ENCODE measurements at places on chromosomes 16 and 17. TPM values are rescaled to one million over a fixed set of nuclear protein-coding genes. Genes with fewer than 3 reads are reported as not detected.
A peak's percentile ranks its signal among the peaks of the same experiment; 100 is the strongest.

GRCh38 chr17:3738562-3739295 is 15.0 kb downstream of the HASPIN start:
- H3K4me3 ChIP-seq, result no peak overlapping the region
- H3K4me1 ChIP-seq, result no peaks in the 10 kb centered on the region
- H3K27ac ChIP-seq, result no peak overlapping the region
- no peaks in the 10 kb centered on the region for H3K27me3 ChIP-seq

- no peaks in the 10 kb centered on the region for H3K4me1 ChIP-seq
- no peak overlapping the region for H3K4me3 ChIP-seq
- no peaks in the 10 kb centered on the region for H3K27me3 ChIP-seq
- H3K36me3 ChIP-seq, result no peaks in the 10 kb centered on the region
Measured at GRCh38 chr17:65797101-65797500, 235.7 kb upstream of the AXIN2 start.

- no peak for DNase-seq
- H3K36me3 ChIP-seq, result no peaks in the 10 kb centered on the region
- H3K27me3 ChIP-seq, result no peaks in the 10 kb centered on the region
- no peak overlapping the region for H3K4me3 ChIP-seq
Measured at GRCh38 chr17:76207275-76208059, 32.8 kb downstream of the RNF157 start.

- no peak overlapping the region for H3K4me3 ChIP-seq
- no peak overlapping the region for H3K27ac ChIP-seq
- peak; percentile 41 for DNase-seq
- no peaks in the 10 kb centered on the region for H3K27me3 ChIP-seq
Measured at GRCh38 chr17:82917699-82918345, 78.0 kb upstream of the ZNF750 start.

DNA sequence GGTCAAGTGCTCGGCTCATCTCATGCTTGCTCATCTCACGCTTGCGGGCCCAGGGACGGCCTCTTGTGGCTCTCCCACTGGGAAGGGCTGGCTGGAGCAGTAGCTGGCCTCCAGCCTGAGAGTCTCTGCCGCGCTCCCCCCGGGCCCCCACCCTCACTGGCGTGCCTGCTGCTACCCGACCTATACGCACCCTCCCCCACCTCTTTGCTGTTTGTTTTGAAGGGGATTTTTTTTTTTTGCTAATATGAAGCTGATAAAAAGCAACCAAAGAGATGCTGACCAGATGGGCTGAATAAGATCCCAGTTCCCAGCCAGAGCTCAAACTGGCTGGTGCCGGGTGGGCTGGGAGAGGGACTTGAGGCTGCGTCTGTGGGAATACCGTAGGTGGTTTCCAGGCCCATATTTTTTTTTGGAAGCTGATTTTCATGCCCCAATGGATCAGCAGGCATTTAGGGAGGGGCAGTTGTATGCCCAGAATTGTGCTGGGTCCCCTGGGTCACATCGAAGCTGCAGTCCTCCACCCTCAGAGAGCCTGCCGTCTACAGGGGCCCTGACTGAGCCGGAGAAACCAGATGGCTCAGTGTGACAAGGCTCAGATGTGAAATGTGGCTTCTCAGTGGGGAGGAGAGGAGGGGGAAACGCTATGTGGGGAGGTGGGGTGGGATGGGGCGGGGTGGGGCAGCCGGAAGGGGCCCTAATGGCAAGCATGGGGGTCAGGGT is 115.0 kb downstream of the RAP1GAP2 start:
- H3K4me3 ChIP-seq, result no peak overlapping the region
- no peak overlapping the region for H3K27ac ChIP-seq
- H3K4me1 ChIP-seq, result no peaks in the 10 kb centered on the region
- no peak for DNase-seq
- no peaks in the 10 kb centered on the region for H3K36me3 ChIP-seq

DNA sequence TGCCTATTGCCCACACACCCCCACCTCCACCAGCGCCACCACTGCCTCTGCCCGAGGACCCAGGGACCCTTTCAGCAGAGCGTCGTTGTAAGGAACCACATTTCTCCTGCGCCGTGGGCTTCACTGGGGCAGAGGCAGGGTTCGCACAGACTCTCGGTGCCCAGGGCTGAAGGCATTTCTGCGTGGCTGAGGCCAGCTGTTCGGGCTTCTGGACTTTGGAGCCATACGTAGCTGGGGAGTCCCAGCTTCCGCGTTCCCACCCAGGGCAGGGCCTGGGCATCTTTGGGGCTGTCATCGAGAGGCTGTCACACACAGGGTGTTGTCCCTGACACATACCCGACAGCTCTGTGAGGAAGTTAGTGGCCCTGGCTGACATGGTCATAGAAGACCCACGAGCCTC is 16.0 kb upstream of the SMIM5 start:
- H3K36me3 ChIP-seq, result no peaks in the 10 kb centered on the region
- DNase-seq, result no peak
- no peaks in the 10 kb centered on the region for H3K4me1 ChIP-seq
- H3K27ac ChIP-seq, result no peak overlapping the region

GRCh38 chr16:67659675-67660563 is at the start of gene ACD:
TSS of gene ACD (minus strand) at chr16:67660260. CDS start at chr16:67660220, 40 bp downstream.
- H3K4me3 ChIP-seq, result peak within 1 kb of the TSS; percentile 66
- no peaks in the 10 kb centered on the region for H3K27me3 ChIP-seq
- peak within 1 kb of the TSS; percentile 86 for H3K27ac ChIP-seq
- DNase-seq, result peak; percentile 97

DNA sequence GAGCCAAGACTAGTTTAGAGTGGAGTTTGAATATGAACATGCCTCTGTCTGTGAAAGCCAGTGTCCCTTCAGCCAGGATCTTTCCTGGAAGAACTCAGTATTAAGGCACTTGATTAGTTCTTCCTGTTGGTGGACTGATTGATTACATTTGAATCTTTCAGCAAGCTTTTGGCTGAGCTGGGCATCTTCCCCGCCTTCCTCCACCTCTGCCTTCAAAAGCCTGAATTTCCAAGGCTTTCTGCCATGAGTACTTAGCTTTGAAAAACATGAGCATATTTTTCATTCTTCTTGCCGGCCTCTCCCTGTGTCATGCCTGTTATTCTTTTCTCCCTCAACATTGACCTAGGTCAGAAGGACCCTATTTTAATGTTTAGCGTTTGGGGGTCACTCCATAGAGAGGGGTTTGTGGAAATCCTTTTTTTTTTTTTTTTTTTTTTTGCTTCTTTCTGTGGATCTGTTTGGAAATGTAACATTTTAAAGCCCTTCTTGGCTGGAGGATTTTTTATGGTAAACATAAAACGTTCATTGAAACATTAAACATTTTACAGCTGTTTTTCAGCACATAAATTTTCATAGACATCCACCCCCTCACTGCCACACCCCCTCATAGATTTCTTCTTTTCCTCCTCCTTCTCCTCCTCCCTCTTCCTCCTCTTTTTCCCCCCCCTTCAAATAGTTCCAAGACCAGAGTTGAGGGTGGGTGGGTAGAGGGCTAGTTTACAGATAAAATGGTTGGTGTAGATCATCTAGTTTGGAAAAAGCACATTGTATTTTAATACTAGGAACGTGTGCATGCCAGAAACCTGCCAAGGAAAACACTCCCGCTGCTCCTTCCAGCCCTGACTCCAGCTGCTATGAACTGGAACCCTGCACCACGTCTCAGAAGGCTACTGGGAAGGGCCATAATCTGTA is 645.9 kb downstream of the WWOX start:
- H3K4me3 ChIP-seq, result no peak overlapping the region
- H3K36me3 ChIP-seq, result no peaks in the 10 kb centered on the region
- no peaks in the 10 kb centered on the region for H3K27me3 ChIP-seq
- DNase-seq, result no peak
- no peaks in the 10 kb centered on the region for H3K4me1 ChIP-seq

- H3K4me1 ChIP-seq, result peaks cover 8% of the 10 kb centered on the region
- no peaks in the 10 kb centered on the region for H3K27me3 ChIP-seq
- no peaks in the 10 kb centered on the region for H3K36me3 ChIP-seq
- no peak for DNase-seq
- no peak overlapping the region for H3K4me3 ChIP-seq
Measured at GRCh38 chr16:85270374-85270773, 158.1 kb upstream of the CIBAR2 start.

DNA sequence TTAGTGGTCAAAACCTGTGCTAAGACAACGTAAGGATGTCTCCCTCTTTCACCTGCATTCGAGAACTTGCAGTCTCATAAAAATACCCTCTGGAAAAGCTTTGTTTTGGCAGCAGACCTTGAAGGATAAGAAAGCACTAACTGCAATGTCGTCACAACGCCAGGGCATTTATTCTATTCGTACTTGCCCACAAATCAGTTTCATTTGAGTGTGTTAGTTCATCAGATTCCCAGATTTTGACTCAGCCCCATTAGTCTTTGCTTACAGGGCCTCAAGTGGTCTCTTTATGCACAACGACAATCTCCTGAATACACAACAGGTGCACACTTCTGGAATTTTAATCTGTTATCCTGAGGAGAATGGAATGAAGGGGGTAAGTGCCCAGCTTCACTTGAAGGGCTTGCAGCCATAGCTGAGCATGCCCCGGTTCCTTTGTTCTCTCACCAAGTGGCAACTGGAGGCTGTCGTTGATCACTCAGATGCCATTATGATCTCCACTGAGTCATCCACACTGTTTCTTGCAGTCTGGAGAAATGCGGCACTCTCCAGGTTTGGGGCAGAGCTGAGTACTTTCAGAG is 58.8 kb downstream of the CLEC19A start:
- H3K27me3 ChIP-seq, result peaks cover 13% of the 10 kb centered on the region
- no peak for DNase-seq
- H3K4me3 ChIP-seq, result no peak overlapping the region
- no peaks in the 10 kb centered on the region for H3K4me1 ChIP-seq

MYH3 gene
- 2.1 TPM for total RNA-seq

SHISA6 gene
- total RNA-seq, result 40.0 TPM

NOL3 gene
- 15.3 TPM for total RNA-seq

C16orf74 gene
- total RNA-seq, result 3.8 TPM

MRPS23 gene
- total RNA-seq, result 100 TPM
